Airway epithelial cell (primary cell): ENCODE measurements at places on chromosomes 1 and 21. TPM values are rescaled to one million over a fixed set of nuclear protein-coding genes. Genes with fewer than 3 reads are reported as not detected.

KLHL12 gene
- 16.4 and 19.0 TPM in 2 replicates for total RNA-seq

NEGR1 gene
- 0.05 and 0.07 TPM in 2 replicates for total RNA-seq

RHOU gene
- total RNA-seq = 0.07 and 0.19 TPM in 2 replicates

DPYD gene
- total RNA-seq = 3.3 and 4.4 TPM in 2 replicates

GPR157 gene
- total RNA-seq = 15.1 and 17.8 TPM in 2 replicates

DIP2A gene
- 22.8 and 27.4 TPM in 2 replicates for total RNA-seq
